Mesothelial cell of epicardium (in vitro differentiated cells): ENCODE measurements at places on chromosomes 6 and 20.

DNA sequence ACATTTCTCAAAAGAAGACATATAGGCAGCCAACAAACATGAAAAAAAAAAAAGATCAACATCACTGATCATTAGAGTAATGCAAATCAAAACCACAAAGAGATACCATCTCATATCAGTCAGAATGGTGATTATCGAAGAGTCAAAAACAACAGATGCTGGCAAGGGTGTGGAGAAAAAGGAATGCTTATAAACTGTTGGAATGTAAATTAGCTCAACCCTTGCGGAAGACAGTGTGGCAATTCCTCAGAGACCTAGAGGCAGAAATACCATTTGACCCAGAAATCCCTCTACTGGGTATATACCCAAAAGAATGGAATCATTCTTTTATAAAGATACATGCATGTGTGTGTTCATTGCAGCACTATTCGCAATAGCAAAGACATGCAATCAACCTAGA is 303.8 kb upstream of the THEMIS start:
- DNase-seq = no peak

- DNase-seq = peak; percentile 32
Measured at GRCh38 chr6:106510090-106510970, 119.0 kb downstream of the RTN4IP1 start.

DNA sequence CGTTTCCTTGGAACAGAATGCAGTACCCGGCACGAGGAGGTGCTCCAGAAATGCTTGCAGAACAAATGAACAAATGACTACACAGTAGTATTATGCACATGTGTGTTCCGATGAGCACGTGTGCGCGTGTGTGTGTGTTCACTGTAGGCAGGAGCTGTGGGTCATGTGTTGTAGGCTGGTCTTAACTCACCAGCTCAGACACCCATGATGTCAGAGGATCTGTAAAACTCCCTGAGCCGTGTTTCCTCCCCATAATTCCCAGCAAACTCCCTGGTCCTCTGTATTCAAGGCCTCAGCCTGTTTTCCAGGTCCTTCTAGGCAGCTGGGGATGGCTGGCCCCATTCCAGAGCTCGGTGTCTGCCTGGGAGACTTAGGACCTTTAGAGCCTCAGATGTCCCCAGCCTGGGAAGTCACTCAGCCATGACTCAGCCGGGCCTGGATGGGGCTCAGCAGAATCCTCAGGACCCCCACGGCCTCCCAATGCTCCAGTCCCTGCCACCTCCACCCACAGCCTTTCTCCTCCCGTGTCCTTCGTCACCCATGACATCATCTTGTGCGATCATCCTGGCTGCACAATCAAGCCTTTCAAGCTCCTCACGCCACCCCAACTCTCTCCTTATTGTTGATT is 475.0 kb upstream of the SULF2 start:
- no peak for DNase-seq

DNA sequence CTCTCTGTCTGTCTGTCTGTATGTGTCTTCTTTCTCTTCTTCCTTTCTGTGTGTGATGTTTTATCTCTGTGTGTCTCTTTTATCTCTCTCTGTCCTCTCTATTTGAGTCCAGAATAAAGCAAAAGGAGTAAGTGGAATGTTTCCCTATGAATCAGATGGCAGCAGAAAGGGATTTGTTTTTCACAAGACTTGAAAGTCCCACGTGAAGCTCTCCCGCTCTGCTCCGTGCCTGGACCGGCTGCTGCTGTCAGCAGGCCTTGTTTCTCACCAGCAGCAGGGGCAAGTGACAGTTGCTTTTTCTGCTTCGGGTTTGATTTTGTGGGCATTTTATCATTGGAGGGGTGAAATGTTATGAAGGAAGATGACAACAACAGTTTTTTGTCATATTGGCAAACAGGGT is 212.7 kb downstream of the PACRG start:
- no peak for DNase-seq

DNA sequence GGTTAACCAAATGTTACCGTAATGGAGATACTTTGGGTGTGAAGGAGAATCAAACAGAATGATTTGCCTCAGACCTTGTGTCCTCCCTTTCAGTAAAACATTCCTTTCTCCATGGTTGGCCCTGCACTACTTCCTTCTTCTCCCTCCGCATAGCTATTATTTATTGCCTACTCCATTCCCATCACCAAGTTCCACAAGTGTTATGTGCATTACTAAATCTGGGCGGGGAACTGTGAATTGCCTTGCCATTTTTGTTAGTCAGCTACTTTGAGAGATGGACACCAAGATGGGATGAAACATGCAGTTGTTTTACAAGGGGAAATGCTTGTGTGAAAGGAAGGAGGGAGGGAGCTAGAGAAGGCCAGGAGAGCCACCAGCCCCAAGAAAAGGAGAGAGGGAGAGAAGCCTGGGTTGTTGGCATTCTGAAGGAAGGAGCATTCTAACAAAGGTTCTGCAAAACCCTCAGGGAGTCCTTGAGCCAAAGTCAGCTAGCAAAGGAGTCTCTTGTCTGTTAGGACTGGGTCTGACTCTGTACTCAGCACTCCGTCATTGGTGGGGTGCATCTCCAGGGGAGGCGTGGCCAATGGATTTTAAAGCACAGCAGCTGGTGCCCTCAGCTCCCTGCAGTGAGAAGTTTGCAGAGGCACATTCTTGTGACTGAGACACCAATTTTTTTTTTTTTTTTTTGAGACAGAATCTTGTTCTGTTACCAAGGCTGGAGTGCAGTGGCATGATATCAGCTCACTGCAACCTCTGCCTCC is 83.6 kb upstream of the CHD6 start:
- no peak for DNase-seq

GRCh38 chr6:10402648-10403311 is 12.1 kb downstream of the TFAP2A start:
- DNase-seq = no peak

DNA sequence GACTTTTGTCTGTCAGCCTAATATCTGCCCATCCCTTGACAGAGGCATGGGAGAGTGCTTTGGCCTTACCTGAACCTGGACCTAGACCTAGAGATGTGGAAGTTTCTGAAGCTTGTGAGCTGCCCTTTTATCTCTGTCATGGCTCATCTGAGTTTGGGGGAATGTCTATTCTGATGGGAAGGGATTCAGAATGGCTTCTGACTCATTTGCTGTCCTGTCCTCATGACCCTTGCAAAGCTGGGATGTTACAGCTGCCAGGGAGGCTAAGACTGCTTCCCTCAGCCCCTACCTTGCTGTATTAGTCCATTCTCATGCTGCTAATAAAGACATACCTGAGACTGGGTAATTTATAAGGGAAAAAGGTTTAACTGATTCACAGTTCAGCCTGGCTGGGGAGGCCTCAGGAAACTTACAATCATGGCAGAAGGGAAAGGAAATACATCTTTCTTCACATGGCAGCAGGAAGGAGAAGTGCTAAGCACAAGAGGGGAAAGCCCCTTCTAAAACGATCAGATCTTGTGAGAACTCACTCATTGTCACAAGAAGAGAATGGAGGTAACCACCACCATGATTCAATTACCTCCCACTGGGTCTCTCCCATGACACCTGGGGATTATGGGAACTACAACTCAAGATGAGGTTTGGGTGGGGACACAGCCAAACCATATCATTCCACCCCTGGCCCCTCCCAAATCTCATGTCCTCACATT is 252.2 kb downstream of the ERMARD start:
- DNase-seq = no peak
